Right atrium auricular region (tissue), 2 donors: ENCODE measurements at places on chromosomes 12 and 14. TPM values are rescaled to one million over a fixed set of nuclear protein-coding genes. Genes with fewer than 3 reads are reported as not detected.

DNA sequence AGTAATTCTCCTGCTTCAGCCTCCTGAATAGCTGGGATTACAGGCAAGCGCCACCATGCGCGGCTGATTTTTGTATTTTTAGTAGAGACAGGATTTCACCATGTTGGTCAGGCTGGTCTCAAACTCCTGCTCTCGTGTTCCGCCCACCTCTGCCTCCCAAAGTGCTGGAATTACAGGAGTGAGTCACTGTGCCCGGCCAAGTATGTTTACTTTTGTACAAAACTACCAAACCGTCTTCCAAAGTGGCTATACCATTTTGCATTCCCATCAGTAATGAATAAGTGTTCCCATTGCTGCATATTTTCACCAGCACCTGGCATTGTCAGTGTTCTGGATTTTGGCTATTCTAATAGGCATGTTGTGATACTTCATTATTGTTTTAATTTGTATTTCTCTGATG is 8.4 kb upstream of the KRT6A start:
- DNase-seq, result no peak

Gene TGFB3
- total RNA-seq, result 17.5 TPM

Gene DPF3
- total RNA-seq, result 14.7 TPM

DNA sequence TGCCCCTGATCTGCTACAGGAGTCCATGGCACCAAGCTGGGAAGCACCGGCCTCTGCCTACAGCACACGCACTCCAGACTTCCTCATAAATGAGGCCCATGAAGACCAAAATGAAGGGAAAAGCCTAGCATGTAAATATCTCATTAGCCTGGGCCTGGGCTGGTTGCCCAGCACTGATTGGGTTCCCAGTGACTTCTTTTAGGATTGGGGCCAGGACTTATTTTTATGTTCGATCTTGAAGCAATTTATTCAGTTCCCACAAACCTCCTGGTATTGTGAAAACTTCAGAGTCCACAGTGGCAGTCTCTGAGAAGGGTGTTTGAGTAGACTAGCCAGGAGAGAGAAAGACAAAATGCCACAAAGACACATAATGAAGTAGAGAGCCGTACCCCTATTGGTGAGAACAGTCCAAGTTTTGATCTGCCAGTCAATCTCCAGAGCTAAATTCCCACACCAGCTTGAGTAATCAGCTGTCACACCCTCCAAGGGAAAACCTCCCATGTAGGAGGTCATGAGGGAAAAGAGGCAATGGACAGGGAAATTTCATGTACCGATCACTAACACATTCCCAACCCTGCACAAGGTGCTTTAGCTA is 78.2 kb downstream of the PHLDA1 start:
- DNase-seq, result no peak

- DNase-seq, result no peak
Measured at GRCh38 chr12:46779063-46779462, 46.7 kb downstream of the SLC38A4 start.

Gene COX8C
- total RNA-seq, result not detected

GRCh38 chr12:6311822-6312528 is 1.5 kb downstream of the PLEKHG6 start:
- DNase-seq, result no peak

DNA sequence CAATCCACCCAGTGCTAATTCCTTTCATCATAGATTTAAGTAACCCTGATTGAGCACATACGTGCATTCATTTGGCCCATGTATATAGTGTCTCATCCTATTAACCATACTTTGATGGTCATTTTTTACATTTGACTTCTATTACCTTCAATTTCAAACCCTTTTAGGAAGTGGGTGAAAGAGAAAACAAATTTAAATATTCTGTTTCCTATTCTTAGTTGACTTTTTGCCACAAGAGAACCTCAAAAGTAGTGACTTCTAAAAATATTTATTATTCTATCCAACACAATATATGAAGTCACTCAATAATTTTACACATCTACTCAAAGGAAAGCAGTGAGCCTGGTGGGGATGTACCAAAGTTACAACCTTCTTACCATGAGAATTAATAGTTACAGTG is 164.9 kb downstream of the CEP128 start:
- DNase-seq, result no peak

GRCh38 chr14:68041876-68042354 is 222.3 kb downstream of the RAD51B start:
- no peak for DNase-seq

GRCh38 chr14:63478437-63478852 is 64.7 kb downstream of the PPP2R5E start:
- no peak for DNase-seq

DNA sequence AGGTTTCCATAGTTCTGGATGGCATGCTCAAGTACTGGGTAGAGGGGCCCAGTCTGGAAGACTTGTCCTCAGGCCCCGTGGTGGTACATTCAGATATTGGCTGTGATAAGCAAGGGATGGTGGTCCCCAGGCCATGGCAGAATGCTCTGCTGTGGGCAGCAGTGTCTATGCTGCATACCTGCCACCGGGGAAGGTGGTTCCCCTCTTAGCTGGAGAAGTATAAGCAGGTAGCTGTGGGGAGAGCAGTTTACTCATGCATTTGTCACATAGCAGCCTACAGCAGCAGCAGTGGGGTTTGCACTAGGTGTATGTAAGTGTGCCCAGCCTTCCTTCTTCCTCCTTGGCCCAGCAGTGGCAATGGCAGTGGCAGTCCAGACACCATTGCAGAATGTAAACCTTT is 69.3 kb upstream of the ADAMTS20 start:
- no peak for DNase-seq

DNA sequence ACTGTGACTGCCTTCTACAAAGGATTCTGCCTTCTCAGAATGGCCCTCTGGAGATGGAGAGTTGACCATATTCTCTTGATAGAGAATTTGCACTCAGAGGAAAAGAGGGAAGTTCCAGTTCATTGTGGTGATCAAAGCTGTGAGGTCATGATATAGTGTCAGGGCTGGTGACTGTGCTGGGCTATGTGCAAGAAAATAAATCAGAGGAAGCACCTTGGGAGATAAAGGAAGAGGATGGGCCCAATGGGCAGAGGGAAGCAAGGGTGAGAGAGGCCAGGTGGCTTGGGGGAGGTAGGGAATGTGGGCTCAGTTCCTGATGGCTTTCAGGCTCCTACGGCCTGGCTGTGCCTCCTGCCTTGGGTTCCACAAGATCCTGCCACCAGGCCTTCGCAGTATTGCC is 145.8 kb downstream of the SLC8A3 start:
- no peak for DNase-seq

DNA sequence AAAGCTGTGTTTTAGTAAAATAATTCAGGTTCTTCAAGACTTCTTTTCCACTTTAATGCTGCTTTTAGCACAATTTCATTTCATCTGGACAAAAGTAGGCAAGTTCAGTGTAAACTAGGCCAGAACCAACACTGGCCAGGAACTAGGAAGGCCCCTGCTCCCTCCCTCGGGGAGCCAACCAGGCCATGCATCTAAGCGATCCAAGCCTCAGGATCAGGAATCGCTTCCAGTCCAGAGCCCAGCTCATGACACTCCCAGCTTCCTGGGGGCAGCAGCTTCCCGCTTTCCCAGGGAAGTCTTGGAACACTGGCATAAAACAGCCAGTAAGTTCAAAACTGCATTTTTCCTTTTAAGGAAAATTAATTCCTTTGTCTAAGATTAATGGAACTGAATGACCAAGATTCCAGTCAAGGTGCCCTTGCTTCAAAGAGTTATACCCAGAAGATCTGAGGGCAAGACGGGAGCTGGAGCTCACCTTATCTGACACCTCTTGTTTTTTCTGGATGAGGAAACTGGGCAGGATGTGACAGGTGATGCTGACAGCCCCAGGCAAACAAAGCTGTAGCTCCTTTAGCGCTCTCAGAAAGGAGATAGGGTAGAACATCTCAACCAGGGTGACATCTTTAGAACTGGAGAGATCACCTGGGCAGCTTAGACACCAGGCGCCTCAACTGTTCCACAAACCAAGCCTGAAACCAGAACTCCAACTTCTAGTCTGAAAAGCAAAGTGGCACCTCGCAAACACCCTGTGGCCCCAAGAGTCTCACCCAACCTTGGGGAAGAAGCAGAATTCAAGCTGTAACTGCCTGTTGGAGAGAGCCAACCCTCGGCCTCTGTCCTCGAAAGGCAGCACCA is 61.4 kb upstream of the PNMA1 start:
- no peak for DNase-seq

Gene UNC79
- 0.19 TPM for total RNA-seq

GRCh38 chr12:8123124-8123912 is at the start of gene CLEC4A:
TSS of gene CLEC4A (plus strand) at chr12:8123617. CDS start at chr12:8123879, 262 bp downstream.
- DNase-seq, result no peak
